Stimulated activated CD8-positive, alpha-beta memory T cell treated with anti-CD3 and anti-CD28 coated beads, Interleukin-15, amount 100 ng/mL, for 24 hours (primary cell): ENCODE measurements at places on chromosomes 3 and 15.

DNA sequence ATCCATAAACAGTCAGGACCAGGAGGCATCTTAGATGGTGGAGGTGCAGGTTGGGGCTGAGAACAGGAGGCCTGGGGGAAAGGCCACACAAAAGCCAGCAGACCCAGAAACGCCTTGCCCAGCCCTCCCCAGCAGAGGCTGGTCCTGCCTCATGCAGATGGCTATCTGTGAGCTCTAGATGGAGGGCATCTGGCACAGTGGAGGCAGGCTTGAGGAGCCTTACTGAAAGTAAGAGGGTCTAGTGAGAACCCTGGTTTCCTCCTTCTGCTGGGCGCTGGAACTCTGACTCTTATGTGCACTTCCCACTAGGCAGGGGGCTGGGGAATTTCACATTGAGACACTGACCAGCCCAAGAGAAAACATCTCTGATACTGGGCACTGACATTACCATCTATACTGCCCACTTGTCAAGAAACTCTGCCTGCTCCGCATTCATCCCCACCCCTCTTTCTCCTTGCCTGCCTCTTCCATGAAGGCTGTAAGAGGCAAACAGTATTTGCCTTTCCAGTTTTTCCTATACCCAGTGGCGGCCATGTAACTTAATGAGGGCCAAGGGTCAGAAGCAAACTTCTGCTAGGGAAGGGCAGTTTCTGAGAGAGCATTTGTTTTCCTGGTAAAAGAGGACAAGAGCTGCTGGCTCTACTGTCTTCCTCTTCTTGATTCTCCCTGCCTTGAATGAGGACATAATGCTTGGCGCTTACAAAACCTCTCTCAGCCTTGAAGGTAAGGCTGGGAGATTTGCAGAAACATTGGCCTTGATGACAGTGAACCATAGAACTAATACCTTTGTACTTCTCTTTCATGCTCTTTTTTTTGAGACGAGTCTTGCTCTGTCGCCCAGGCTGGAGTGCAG lies 4.4 kb upstream of the SCN5A start:
- DNase-seq = no peak

GRCh38 chr3:86239946-86240345 lies 751.0 kb downstream of the VGLL3 start:
- no peak for DNase-seq

DNA sequence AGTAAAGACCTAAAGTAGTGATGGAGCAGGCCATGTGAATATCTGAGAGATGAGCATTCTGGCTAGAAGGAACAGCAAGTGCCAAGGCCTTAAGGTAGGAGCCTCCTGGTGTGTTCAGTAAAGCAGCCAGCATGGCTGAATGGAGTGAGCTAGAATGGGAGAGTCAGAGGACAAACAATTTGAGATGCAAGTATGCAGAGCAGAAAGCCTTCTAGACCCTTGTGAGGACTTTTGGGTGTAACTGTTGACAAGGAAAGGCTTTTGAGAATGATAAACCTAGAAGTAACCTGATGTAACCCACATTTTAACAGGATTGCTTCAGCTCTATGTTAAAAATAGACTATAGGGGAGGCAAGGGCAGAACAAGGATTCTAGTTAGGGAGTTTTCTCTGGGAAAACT lies 14.8 kb upstream of the RNF7 start:
- DNase-seq = no peak

DNA sequence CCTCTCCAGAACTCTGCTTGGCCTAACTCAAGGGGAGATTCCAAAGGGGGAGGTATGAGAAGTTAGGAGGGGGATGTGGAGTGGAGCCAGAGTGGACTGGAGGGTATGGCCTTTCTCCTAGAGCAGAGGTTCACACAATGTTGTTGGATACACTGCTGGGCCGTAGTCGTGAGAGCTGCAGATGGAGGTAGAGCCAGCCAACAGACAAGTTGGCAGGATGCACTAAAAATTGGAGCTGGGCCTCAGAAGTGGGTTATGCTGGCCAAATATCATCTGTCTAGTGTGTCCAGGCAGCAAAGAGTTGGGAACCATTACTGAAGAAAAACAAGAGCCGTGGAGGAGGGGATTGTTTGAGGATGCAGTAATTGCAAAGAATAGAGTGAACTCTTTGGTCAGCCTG lies 27.7 kb upstream of the LRRFIP2 start:
- DNase-seq = no peak

DNA sequence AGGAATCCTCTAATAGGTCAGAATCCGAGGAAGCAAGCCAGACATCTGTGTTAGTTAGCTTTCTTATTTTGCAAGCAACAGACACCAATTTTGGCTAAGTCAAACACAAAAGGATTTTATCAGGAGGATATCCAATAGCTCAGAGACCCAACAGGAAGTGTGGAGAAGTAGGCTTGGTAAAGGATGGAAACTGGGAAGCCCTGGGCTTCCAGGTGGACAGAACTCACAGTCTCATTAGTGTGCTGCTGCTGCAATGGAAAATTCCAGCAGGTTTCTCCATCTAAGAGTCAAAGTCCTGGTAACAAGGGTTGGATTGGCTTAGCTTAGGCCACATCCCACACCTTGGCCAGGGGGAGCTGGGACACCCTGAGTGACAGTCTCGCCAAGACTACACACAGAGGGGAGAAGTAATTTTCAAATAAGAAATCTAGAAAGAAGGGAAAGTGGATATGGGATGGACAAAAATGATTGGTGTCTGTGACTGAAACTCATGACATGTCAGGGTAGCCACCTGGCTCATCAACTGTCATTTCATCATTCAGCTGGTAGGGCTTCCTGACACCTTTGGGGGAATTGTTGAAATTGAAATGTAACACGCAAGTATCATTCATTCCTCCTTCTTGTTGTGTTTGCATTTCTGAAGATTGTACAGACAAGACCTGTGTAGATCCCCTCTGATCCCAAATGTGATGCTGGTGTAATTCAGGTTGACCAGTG lies 158.6 kb downstream of the THSD4 start:
- no peak for DNase-seq
